Memory B cell (primary cell): ENCODE measurements at places on chromosomes 7 and 10.

DNA sequence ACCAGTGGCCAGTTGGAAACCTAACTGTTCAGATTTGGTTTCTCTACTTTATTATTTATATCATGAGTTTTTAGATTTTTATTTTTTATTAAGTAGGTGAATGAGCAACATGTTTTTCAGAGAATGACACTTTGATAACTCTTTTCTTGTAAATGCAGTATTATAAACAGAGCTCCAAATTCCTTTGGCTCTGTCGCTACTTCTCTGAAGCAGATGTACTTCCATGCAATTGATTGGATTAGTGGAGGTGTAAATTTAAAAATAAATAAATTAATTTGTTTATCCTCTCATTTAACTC lies 34.3 kb upstream of the ICA1 start:
- no peak for DNase-seq

DNA sequence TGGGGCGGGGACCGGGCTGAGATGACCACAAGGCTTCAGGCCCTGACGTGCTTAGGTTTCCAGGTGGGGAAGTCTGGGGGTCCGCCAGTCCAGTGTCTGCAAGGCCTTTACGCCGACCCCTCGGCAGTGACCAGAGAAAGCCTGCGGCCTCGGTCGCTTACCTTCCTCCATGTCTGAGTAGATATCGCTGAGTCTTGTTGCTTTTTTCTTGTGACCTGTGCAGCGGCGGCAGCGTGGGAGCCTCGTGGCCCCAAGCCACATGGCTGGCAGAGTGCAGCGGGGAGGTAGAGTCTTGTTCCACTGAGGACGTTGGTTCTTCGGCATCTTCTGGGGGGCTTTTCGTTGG lies 329 bp downstream of the NOLC1 start:
- DNase-seq = no peak

GRCh38 chr7:30776971-30777370 lies 5.8 kb downstream of the MINDY4 start:
- DNase-seq = no peak

GRCh38 chr7:142024547-142024946 lies 28.9 kb downstream of the MGAM start:
- no peak for DNase-seq

DNA sequence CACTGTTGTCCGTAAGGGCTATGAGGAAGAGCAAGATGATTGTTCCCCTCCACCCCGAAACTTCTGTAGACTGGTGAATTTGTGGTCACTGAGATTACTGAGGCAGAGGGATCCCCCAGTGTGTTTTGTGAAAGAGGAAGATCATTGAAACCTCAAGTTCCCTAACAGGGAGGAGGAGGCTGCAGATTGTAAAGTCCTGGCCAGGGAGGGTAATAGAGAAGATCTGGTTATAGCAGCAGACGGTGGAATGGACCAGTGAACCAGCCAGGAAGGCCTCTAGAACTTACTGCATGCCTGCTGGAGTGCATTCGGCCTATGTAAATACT lies 31.1 kb downstream of the LMTK2 start:
- peak; percentile 26 for DNase-seq

GRCh38 chr10:100489396-100489795 lies 26.6 kb downstream of the WNT8B start:
- DNase-seq = no peak

GRCh38 chr7:30596014-30596641 lies 1.4 kb downstream of the GARS1 start:
- DNase-seq = no peak

DNA sequence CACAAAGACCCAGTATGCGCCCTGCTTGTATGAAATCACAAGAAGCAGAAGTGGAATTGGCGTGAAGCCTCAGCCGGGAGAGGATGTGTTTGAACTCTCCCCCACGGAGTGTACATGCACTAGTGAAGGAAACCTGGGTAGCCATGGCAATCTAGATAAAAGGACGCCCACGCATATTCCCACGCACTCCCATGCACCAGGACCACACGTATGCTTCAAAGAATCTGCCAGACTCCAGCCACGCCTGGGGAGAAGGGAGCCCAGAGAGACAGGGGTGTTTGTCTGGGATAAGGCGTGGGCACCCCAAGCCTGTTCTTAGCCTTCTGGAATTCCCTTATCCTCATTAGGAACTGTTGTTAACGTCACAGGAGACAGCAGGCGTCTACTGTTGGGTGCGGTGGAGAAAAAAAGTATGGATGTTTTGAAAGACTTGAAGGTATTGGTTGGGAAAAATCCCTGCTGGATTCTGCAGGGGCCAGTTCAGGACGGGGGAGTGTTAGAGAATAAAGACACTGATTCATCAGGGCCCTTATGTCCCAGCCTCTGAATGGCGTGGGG lies 28.9 kb upstream of the ECHDC3 start:
- DNase-seq = no peak

- DNase-seq = peak; percentile 73
Measured at GRCh38 chr10:70549962-70550458, 52.5 kb downstream of the PRF1 start.
